BJ (cell line): ENCODE measurements at places on chromosomes 6 and 20.

DNA sequence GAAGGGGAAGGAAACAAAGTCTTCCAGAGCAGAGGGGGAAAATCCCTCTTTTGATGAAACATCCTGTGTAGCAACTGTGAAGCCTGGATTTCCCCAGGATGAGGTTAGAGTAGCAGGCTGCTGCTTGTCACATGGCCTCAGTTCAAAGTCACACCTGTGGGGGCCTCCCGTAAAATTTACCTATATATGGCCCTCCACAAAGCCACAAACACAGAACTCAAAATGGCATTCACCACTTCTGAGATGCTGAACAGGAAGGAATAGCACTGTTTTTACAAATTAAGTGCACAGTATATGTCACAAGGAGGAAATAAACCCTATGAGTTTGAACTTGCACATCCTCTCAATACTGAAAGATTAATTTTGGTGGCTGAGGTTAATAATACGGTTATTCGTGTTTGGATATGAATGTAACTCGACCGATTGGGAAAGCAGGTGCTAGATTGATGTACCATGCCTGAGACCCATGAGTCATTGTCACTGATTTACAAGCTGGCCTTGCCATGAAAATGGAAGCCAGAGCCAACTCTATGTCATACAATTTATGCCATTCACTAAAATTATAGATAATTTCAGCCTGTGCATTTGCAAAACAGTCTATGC lies 70.6 kb downstream of the SGK1 start:
- DNase-seq = no peak

DNA sequence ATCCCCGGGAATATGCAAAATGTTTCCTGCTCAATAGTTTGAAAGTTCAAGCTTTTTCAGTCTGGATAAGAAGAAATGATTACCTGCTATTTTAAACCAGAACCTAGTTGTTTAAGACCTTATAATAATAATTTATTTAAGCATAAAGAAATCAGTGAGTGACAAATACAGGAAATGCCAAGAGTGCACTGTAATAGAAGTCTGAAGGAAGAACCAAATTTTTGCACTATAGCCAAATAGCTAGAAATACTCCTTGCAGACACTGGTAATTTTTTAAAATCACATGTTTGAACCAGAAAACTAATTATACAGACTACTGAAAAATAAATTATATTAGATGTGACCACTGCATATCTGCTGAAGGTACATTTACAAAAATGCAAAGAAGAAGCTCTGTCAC lies 93.2 kb downstream of the MMS22L start:
- DNase-seq = no peak

- DNase-seq = no peak
These were observed 168.8 kb downstream of the CDH26 start for GRCh38 chr20:60126975-60127374.

DNA sequence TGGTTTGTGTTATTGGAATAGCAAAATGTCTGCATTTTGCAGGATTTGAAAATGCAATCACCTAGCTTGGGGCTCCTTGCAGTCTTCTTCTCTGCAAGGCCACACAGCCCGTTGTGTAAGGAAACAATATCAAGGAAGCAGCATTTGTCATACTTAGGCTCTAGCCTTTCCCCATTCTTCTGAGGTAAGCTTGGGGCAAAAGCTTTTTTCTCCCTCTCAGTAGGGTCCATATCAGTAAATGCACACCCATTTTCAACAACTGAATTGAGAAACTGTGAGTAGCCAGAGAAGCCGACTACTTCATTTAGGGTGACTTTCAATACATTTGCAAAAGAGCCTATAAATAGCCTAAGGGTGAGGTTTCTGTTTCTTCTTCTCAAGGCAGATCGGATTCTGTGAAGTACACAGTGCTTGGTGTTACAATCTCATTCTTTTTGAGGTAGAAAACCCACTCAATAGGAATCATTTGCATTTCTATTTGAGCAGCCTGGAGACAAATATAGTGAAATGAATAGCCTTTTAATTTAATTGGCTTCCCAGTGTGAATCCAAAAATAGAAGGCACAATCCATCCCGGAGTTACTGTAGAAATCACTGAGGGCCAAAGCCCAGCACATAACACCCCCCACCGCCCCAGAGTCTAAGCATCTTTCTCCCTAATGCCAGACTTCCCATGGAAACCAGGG lies 61.8 kb downstream of the BTBD3 start:
- DNase-seq = no peak

- DNase-seq = no peak
These were observed 2.8 kb downstream of the CPNE1 start for GRCh38 chr20:35661908-35662307.

GRCh38 chr6:217048-217659 lies 75.1 kb upstream of the DUSP22 start:
- DNase-seq = no peak

- no peak for DNase-seq
These were observed 9.8 kb downstream of the LYRM4 start for GRCh38 chr6:5250911-5251310.

GRCh38 chr6:160263196-160263939 lies 4.7 kb upstream of the SLC22A2 start:
- DNase-seq = no peak
